ENCODE measurements at places on chromosomes 3 and 15.

DNA sequence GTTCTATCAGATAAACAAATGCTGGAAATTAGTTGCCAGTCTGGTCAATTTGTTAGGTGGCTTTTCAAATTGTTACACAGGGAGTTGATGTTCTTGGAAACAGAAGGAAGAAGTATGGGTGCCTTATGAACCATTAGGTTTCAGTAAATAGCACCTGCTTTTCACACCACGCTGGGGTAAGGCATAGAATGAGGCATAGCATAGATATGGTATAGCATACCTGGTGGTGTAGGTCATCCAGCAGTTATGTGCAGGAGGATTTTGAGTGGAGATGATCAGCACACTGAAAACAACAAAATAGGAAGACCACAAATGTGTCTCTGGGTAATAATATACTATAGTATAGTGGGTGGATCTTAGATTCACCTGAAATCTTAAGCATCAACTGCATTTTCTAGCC, 121.4 kb downstream of the GMPS start:
- no peak overlapping the region for H3K4me3 ChIP-seq
- H3K27me3 ChIP-seq: peaks cover 16% of the 10 kb centered on the region
- H3K4me1 ChIP-seq: no peaks in the 10 kb centered on the region
- no peaks in the 10 kb centered on the region for H3K36me3 ChIP-seq
- no peak for ATAC-seq

DNA sequence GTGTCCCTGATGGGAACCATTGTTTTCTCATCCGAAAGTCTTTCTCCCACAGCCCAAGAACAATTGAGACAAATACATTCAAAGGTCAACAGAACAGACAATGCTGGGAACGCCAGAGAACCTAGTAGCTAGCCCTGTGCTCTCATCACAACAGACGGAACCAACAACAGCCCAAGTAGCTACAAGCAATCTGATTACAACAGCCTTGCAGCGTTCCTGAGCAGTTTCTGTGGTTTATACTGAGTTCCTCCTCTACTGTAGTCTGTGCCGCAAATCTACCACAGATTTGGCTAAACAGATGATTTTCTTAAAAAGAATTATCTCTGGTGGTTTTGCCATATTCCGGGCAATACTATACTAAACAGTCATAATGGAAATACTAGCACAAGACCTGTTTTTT, 435.6 kb downstream of the MECOM start:
- H3K27ac ChIP-seq: no peak overlapping the region
- H3K4me1 ChIP-seq: no peaks in the 10 kb centered on the region
- ATAC-seq: peak; percentile 60
- H3K27me3 ChIP-seq: no peaks in the 10 kb centered on the region
- no peaks in the 10 kb centered on the region for H3K36me3 ChIP-seq
- no peak overlapping the region for H3K4me3 ChIP-seq

DNA sequence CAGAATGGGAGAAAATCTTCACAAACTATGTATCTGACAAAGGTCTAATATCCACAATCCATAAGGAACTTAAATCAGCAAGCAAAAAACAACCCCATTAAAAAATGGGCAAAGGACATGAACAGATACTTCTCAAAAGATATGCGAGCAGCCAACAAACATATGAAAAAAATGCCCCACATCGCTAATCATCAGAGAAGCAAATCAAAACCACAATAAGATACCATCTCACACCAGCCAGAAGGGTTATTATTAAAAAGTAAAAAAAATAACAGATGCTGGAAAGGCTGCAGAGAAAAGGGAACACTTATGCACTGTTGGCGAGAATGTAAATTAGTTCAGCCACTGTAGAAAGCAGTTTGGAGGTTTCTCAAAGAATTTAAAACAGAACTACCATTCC, 80.2 kb upstream of the ATP11B start:
- H3K4me3 ChIP-seq: no peak overlapping the region
- ATAC-seq: no peak
- no peak overlapping the region for H3K27ac ChIP-seq

DNA sequence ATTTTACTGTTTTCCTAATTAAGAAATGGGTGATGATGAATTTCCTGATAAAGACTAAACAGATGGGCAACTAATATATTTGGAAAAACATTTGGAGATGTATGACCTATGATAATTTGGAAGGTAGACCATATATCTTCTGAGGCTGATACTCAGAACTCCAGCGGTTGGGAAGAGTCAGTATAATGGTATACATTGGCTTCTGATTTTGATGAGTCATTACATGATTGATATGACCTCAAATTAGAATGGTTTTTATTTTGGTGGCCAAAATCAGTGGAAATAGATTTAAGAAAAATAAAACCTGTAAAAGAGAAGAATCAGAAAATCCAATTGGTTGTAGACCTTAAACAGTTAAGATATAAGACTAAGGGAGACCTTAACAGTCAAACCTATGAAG, 496.4 kb upstream of the ALCAM start:
- H3K4me1 ChIP-seq: no peaks in the 10 kb centered on the region
- H3K36me3 ChIP-seq: no peaks in the 10 kb centered on the region

- no peaks in the 10 kb centered on the region for H3K4me1 ChIP-seq
- no peak overlapping the region for H3K4me3 ChIP-seq
Measured at GRCh38 chr3:182440101-182440500, 353.2 kb upstream of the ATP11B start.

GRCh38 chr3:150439657-150440056, 31.6 kb downstream of the TSC22D2 start:
- no peak overlapping the region for H3K27ac ChIP-seq
- no peak for ATAC-seq
- H3K4me1 ChIP-seq: peaks cover 4% of the 10 kb centered on the region
- H3K4me3 ChIP-seq: no peak overlapping the region
- H3K27me3 ChIP-seq: no peaks in the 10 kb centered on the region

All from activated T-helper 17 cell treated with anti-CD3 and anti-CD28 coated beads, Interleukin-2, amount 50 U/mL, for 72 hours (primary cell).